Stimulated activated CD8-positive, alpha-beta memory T cell treated with anti-CD3 and anti-CD28 coated beads, Interleukin-4, amount 100 ng/mL, for 4 hours (primary cell): ENCODE measurements at places on chromosomes 12 and 14.

GRCh38 chr14:84541018-84541417 lies 988.9 kb upstream of the FLRT2 start:
- DNase-seq: no peak

GRCh38 chr12:116919247-116919661 lies 8.5 kb downstream of the FBXW8 start:
- no peak for DNase-seq

DNA sequence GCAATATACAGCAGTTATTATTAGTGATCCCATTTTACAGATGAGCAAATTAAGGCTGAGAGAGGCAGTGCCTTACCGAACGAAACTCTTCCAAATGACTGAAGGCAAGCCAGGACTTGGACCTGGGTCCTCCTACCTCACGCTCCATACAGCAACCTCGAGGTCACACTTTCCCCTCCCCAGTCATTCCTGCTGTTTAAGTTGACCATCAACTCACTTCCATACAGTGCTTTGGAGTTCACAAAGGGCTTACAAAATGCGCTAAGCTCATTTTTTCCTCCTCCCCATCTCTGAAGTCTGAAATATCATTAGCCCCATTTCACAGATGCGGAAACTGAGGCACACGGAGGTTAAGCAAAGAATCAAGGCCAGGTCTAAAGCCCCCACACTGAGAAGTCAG lies 4.3 kb downstream of the HNF1A start:
- DNase-seq: no peak

- DNase-seq: no peak
Observed at GRCh38 chr12:74449872-74450271, 87.8 kb upstream of the ATXN7L3B start.

DNA sequence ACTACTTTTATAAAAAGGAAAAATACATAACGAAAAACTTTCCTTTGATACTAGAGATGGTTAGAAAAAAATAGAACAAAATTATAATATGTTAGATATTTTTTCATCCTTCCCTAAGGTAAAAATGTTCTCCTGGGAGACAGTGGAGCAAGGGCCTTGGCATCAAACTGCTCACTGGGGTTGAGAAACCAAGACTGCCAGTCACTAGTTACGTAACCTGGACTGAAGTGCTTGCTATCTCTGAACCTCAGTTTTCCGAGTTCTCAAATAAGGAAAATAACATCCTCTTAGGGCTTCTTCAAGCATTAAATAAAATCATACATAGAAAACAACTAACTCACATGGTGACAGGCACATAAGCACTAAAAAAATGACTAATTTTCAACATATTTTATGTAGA lies 48.2 kb upstream of the FRMD6 start:
- no peak for DNase-seq

DNA sequence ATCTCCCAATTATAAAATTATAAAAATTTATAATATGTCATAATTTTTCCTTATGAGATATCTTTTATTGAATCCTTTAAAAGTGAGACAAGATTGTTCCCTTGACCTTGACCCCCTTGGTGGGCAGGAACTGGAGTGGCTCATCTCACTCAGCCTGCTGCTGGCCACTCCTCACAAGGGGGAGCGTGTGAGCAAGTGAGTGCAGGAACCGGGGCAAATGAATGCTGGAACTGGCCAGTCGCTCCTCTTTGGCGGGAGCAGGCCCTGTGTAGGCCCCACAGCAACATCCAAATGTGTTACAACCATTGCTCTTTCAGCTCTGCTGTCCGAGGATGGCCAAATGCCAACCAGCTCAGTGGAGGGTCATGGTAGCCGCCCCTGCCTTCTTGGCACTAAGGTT lies 178.8 kb downstream of the ETNK1 start:
- no peak for DNase-seq

GRCh38 chr12:47949441-47950341 lies 13.7 kb upstream of the TMEM106C start:
- no peak for DNase-seq

DNA sequence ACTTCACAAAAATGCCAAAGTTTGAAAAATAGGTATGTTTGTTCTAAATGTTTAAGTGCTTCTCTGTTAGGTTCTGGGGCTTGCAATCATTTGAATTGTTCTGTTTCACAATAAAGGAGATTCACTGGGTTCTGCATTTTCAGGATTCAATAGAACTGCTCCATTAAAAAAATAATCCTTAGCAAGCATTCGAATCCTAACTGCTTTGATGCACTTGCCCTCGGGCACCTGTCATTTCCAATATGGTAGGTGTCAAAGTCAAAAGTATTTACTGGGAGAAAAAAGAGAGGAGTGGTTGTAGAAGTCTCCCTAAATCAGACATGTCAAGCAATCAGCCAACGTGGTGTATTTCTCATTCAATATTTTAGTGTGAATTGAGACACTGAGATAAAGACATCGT lies 5.5 kb downstream of the APOLD1 start:
- DNase-seq: no peak

- DNase-seq: no peak
Observed at GRCh38 chr12:13534645-13535398, 338.3 kb downstream of the EMP1 start.

- DNase-seq: no peak
Observed at GRCh38 chr12:82688035-82688501, 1.4 kb downstream of the TMTC2 start.

DNA sequence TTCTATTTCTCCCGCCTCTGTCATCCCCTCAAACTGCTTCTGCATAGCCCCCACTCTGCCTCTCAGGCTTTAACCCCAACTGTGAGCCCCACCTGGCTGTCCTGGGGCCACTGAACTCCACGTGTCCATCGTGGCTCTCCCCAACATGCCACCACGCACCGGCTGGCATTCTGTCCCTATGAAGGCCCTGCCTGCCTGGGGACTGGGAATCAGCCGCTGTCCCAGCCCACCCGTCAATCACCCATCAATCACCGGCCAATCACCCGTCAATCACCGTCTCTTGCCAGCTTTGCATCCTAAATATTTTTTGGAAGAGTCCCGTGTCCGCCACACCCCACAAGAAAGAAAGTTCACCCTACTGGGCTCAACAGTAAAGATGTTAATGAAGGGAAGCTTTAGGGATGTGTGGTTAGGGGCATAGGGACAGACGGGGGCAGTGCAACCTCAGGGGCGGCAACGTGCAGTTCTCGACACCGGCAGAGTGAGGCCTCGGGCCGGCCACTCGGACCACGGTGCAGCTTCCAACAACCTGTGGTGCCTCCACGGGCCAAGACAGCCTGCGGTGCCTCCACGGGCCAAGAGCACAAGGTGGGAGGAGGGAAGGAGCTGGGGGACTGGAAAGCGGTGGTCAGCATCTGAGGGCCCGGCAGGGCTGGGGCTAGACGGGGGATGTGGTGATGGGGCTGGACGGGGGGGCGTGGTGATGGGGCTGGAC lies 85.6 kb downstream of the GALNT9 start:
- no peak for DNase-seq

DNA sequence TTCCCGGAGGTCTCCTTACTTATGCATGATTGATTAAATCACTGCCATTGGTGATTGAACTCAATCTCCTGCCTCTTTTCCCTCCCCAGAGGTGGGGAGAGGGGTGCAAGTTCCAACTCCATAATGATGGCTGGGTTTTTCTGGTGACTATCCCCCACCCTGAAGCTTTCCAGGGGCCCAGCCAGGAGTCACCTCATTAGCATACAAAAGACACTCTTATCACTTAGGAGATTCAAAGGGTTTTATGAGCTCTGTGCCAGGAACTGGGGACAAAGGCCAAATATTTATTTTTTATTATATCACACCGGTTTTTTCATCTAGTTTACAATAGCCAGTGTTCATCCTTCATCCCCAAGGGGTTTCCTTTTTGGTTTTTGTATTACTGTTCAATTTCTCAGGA lies 300.7 kb downstream of the ETNK1 start:
- DNase-seq: no peak

GRCh38 chr14:32246751-32247150 lies 43.7 kb upstream of the RNU6-8 start:
- DNase-seq: no peak

DNA sequence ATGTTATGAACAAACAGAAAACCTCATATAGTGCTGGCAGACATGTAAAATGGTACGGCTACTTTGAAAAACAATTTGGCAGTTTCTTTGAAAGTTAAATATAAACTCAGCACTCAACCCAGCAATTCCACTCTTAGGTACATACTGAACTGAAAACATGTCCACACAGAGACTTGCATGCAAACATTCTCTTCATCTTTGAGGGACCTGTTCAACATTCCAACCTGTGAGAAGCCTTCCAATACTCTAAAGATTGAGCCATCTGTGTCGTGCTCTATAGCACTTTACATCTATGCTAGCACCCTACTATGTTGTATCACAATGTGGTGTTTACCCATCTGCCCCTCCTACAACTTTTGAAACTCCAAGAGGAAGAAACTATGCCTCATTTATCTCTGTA lies 79.3 kb downstream of the DNAI7 start:
- no peak for DNase-seq

DNA sequence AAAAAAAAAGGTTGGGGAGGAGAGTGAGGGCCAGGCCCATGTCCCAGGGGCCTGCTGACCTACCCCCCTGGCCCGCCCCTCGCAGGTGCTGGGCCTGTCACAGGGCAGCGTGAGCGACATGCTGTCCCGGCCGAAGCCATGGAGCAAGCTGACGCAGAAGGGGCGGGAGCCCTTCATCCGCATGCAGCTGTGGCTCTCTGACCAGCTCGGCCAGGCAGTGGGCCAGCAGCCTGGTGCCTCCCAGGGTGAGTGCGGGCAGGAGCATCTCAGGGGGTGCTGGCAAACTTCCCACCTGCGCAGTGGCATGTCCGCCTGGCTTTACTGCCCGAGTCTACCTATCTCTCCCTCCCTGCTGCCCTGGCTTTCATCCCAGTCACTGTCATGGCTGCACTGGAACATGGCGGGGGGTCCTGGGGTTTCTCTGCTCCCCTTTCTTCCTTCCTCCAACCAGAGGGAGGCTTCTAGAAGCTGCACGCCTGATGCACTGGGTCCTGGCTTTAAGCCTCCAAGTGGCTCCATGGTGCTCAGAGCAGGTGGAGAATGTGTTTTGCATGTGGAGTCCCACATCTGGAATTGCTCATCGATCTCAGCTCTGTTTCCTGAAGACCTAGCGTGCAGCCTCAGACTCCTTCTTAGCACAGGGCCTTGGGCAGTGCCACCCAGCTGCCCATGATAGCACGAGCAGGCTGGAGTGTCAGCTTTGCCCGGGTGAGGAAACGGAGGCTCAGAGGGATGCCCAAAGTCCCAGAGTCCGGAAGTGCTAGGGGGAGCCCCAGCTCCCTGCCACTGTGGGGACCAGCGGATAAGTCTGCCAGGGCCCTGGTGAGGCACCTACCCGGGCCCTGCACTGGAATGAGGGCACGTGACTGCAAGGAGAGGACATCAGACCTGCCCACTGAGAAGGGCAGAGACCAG lies 46.3 kb downstream of the PHETA1 start:
- no peak for DNase-seq

DNA sequence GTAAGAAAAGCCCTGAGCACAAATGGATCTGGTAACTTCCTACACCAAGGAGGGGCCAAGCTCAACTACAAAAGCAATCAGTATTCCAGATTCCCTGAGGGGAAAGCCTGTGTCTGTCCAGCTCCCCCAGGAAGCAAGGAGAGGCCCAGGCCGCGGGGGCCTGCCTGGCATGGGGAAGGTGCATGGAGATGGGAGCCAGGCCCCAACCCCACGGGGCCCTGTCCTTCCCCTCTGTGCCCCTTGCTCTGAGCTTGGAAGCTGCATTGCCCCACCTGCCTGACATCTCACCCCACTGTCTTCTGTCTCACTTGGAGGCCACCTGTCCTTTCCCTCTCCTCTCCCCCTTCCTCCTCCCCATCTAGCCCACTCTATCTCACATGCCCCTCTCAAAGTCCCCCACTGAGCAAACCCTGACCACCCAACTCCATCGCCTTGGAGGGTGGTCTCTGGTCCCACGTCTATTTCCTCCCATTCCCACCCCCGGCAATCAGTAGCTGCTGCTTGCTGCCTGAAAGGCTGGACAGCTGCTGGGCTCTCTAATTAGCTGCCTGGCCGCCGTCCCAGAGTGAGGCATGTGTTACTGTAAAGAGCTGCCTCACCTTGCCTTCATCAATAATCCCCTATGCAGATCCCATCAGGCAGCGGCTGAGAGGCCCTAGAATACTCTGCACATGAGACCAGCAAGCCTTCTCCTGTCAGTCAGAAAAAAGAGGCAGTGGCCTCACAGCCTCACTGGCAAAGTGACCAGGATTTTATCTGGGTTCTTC lies 3.4 kb upstream of the TMEM229B start:
- DNase-seq: no peak

DNA sequence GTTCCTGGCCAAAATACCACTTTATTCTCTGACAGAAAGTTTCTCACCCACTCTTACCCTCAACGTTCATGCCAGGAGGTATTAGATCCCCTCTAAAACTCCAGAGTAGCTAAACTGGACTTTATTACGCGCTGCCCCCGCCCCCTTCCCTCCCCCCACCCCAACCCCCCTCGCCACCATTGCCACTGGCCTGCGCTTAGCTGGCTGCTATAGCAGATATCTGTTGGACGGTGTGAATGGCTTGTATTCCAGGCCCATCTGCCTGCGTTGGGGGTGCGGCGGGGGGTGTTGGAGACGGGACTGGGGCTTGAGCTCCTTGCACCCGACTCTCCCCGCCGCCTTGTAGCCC lies 564 bp upstream of the THTPA start:
- DNase-seq: no peak

DNA sequence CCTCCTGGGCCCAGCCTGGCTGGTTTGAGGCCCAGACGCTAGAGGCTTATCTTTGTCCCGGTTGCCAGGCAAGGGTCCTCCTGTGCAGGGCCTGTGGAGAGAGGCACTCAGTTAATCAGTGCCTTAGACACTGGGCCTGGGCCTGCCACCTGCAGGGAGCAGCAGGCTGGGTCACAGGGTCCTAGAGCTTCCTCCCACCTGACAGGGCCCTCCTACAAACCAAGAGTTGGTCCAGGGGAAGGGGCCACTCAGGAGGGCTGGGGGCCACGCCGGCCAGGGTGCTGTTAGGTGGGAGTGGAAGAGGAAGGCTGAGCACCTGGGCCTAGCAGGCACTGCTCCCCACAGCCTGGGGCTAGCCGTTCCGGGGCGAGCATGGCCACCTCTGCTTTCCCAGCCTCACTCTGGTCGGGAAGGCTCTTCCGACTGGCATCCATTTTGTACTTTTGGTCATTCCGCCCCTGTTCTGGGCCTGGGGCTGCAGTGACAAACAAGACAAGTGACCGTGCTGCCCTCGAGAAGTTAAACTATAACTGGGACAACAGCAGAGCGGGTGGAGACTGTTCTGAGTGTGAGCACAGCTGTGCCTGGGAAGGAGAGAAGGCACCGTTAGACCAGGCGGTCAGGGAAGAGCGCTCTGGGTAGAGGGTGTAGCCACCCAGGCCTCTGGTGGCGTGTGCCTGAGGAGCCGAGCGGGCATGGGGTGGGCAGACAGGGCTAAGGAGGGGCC lies 27.2 kb downstream of the FBRSL1 start:
- DNase-seq: no peak

DNA sequence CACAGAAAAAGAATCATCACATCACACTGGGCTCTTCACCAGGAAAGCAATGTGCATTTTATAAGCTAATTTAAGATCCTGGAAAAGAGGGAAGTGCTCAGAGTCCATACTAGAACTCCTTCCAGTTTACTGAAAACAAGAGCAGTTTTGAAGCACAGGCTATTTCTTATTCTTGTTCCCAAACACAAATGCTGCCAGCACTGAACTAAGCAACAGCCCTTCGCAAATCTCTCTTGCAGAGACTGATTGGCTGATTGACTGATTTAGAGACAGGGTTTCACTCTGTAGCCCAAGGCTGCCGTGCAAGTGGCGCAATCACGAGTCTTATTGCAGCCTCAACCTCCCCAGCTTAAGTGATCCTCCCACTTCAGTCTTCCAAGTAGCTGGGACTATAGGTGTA lies 44.8 kb downstream of the BCL2L14 start:
- no peak for DNase-seq
